ENCODE measurements at places on chromosomes 12 and 14. TPM values are rescaled to one million over a fixed set of nuclear protein-coding genes. Genes with fewer than 3 reads are reported as not detected.

Gene KRT72
- total RNA-seq: not detected

Gene TEAD4
- 34.2 TPM for total RNA-seq

Gene CLBA1
- 12.8 TPM for total RNA-seq

Gene SIX6
- total RNA-seq: not detected

Gene C1QL4
- not detected for total RNA-seq

Gene LRRC10
- total RNA-seq: not detected

Gene NCKAP5L
- total RNA-seq: 10.0 TPM

Gene HOXC6
- 1.2 TPM for total RNA-seq

Gene LHX5
- not detected for total RNA-seq

Gene GPRC5A
- 742 TPM for total RNA-seq

Gene CCDC175
- not detected for total RNA-seq

Gene ANKS1B
- 1.5 TPM for total RNA-seq

Gene LGR5
- 0.10 TPM for total RNA-seq
